ENCODE measurements at places on chromosomes 5 and 9.

DNA sequence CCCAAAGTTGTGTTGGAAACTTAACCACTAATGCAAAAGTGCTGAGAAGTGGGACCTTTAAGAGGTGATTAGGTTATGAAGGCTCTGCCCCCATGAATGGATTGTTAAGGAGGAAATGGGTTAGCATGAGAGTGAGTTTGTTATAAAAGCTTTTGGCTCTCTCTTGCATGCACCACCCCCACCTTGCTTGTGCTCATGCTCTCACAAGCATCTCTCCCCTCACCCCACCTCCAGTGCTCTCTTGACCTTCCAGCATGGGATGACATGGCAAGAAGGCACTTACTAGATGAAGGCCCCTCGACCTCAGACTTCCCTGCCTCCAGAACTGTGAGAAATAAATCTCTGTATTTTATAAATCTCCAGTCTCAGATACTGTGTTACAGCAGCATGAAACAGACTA, 52.8 kb downstream of the RICTOR start:
- no peak for DNase-seq

DNA sequence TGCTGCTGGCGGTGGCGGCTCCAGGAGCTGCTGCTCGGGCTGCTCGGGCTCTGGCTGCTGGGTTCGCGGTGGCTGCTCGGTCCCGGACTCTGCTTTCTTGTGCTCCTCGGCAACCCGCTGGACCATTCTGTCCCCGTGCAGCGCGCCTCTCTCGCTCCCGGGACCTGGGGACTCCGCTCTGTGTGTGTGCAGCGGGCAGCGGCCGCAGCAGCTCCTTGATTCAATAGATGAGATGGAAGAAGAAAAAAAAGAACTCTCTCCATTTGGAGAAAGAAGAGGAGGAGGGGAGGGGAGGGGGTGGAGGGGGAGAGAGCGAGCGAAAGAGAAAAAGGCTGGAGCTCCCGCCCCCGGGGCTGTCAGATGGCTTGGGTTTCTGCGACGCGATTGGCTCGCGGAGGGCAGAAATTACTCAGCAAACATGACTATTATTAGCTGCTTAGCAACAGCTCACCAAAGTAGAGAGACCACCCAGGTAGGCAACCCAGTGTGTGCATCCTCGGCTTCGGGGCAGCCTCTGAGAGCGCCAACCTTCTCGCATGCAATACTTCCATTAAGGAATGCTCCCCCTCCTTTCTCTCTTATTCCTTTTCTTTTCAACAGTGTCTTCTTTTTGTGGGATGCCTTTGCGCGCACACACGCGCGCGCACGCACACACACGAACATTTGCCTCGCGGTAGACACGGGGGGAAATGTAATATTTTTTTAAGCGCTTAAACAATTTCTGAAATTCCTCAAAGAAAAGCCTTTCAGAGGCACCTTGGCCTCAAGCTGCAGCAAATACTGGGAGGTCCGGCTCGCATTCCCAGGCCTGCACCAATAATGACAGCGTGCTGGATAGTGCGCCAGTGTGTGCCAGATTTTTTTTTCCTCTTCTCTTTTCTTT, 7.6 kb downstream of the PTCH1 start:
- DNase-seq, result peak; percentile 86

DNA sequence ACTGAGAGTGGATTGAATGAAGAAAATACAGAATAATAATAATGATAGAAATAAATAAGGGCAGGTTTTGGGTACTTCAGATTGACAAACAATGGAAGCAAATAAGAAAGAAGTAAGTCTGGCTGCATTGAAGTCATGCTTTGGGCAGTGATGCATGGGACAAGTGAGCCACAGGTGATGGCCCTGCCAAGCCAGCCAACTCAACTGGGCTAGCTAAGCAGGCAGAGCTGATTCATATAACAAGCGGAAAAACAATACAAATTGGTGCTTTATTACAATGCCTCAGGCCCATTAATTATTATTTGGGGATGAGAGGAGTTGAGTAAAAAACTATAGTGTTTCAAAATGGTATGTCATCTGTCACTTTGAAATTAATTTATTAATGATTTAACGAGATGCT, 502.0 kb downstream of the CDH12 start:
- DNase-seq, result no peak

DNA sequence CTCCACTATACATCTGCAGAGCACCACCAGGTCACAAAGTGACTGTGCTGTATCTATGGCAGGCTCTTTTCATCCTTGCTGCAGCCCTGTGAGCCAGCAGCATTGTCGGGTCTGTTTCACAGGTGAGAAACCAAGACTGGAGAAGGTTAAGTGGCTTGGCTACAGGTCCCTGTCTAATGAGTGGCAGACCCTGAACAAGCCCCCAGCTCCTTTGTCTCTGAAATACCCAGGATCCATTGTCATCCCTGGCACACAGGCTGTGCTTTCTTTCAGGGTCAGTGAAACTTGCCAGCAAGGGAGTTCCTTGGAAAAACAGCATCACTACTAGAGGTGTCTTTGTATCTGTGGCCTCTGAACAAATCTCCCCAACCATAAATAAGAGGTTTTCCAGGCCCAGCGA, 27.6 kb upstream of the CXCL14 start:
- no peak for DNase-seq

- DNase-seq, result no peak
Measured at GRCh38 chr5:94467954-94468930, 150.2 kb downstream of the KIAA0825 start.

DNA sequence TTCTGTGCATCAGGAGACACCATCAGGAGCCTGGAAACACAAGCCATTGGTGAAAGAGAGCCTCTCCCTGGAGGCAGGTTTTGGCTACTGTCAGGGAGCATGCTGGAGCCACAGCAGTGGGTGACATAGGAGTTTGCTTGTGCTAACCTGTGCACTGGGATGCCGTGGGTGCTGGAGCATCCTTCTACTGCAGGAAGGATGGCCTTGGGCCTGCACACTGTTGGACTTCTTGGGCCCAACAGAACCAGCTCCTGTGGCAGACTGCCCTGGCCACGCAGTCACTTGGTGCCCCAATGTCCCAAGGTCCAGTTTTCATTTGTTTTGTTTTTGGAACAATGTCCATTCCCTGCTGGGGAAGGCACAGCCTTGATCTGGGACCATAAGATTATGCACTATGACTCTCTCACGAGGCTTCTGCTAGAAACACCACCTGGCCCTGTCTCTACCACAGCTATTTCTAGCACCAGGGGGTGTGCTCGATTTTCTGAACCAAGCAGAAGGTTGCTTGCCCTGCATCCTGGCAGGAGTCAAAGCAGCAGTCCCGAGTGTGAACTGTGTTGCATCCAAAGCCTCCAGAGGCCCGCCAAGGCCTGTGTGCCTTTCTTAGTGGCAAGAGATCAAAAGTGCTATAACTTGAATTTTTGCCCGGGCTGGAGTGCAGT, 5.5 kb upstream of the LTC4S start:
- no peak for DNase-seq

DNA sequence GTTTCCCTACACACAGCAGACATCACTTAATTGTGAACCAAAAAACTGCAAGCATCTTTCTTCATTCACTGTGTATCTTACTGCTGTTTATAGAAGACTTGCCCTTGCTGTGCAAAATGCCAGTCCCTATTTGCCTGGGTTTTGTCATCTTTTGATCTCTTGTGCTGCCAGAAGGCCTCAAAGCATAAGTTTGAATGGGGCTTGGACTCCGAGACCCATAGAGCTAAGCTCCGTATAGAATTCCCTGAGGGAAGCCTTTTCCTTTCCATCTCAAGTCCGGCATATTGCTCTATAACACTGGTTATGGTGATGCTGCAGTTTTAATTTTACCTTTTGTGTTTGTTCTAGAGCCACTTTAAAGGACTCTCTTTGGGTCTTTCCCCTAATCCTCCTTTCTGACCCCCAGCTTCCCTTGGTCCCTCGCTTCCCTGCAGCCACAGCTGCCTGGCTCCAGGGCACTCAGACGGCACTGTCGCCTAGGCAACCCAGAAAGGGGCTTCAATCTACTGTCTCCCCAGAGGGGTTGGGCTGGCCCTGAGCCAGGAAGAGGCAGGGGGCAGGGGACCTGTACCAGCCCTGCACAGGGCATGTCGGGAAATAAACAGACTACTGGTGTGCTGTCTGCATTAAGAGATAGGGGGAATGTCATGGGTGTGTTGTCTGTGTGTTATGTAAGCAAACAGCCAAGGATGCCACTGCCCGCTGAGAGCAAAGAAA, 73.4 kb upstream of the MELK start:
- peak; percentile 93 for DNase-seq

GRCh38 chr5:170534177-170534576, 30.4 kb downstream of the KCNIP1 start:
- no peak for DNase-seq

GRCh38 chr9:70011366-70011765, 32.3 kb upstream of the MAMDC2 start:
- no peak for DNase-seq

Measured in glutamatergic neuron (in vitro differentiated cells).